ENCODE measurements at places on chromosomes 12 and 14. TPM values are rescaled to one million over a fixed set of nuclear protein-coding genes. Genes with fewer than 3 reads are reported as not detected.

Gene SYNDIG1L
- total RNA-seq, result 2.6 TPM

Gene KCNA1
- 62.3 TPM for total RNA-seq

Gene ENDOU
- total RNA-seq, result 2.9 TPM

Gene RHEBL1
- total RNA-seq, result 7.9 TPM

Gene GPR68
- total RNA-seq, result 3.0 TPM

Gene IKBIP
- 2.6 TPM for total RNA-seq

Gene P2RX2
- not detected for total RNA-seq

Gene SERPINA12
- total RNA-seq, result not detected

Gene SDR9C7
- total RNA-seq, result 1.8 TPM

Gene NFATC4
- 24.7 TPM for total RNA-seq

Gene ACSM4
- not detected for total RNA-seq

Gene RTN1
- 601 TPM for total RNA-seq

Gene AICDA
- total RNA-seq, result not detected

Gene GMFB
- 108 TPM for total RNA-seq

Gene PTCSC3
- not detected for total RNA-seq

Gene EGLN3
- total RNA-seq, result 44.7 TPM

Gene SLC6A13
- 7.8 TPM for total RNA-seq

Gene GPD1
- total RNA-seq, result 9.4 TPM

Gene GSG1
- total RNA-seq, result not detected

Gene GLI1
- total RNA-seq, result 2.8 TPM

Gene FAM90A1
- total RNA-seq, result 0.30 TPM

Gene GPR84
- 3.1 TPM for total RNA-seq

Gene PIANP
- total RNA-seq, result 70.7 TPM

Gene KCNC2
- total RNA-seq, result 88.8 TPM

Gene A2M
- 179 TPM for total RNA-seq

Measured in dorsolateral prefrontal cortex (tissue), 122 donors.